ENCODE measurements at places on chromosomes 6 and 20.

GRCh38 chr6:143205991-143206390, 145.3 kb downstream of the AIG1 start:
- no peak for DNase-seq

DNA sequence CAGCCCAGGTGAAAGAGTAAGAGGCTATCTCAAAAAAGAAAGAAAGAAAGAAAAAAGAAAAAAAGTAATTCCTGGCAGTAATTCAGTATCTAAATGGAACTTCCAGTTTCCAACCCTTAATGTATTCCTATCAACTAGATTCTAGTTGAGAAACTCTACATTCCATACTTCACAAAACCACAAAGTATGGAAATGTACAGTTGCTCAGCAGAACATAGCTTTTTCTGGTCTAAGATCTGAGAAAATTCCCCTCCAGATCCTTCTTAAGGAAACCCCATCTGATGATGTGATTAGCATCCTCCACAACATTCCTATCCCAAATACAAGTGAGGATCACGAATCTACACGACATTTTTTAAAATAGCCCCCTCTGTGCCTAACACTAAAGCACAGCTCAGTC, 3.6 kb downstream of the ARMH2 start:
- no peak for DNase-seq

- no peak for DNase-seq
These were observed 985 bp upstream of the VNN2 start for GRCh38 chr6:132758689-132759088.

- DNase-seq: peak; percentile 3
These were observed 5.8 kb upstream of the CDC5L start for GRCh38 chr6:44381739-44382138.

- DNase-seq: no peak
These were observed 57.1 kb downstream of the OGFRL1 start for GRCh38 chr6:71345476-71346333.

DNA sequence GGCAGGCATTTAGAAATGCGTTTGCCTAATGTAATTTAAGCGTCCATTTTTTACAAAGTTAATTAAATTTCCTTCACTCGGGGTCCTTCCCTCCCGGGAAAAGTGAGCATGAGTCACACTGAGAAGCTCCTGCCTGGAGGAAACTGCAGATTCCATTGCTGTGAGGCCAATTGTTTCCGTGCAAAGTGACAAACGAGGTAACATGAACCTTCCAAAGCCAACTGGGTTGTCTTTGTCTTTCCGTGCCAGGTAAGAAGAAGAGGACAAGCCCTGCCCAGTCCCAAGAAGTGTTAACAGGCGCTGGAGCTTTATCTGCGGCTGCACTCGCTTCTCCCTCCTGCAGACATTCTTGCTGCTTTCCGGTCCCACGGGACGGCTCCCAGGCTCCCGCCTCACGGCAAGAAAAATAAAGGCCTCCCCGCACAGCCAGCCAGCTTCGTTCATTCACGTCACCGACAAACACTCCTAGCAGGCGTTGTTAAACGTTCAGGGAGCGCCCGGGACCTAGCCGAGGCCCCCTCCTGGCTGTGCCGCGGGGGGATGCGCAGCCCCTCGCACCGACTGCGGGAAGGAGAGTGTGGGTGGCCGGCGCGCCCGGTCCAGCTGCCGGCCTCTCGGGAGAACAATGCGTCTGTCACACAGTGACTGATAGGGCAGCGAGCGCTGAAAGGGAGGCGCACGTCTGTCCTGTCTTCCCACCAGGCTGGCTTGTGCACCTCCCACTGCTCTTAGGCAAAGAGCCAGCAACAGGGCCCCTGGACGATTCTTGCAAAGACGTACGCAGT, 61.5 kb upstream of the HDDC2 start:
- DNase-seq: no peak

All from CD4-positive, alpha-beta T cell treated with Interleukin-12 subunit alpha and Interleukin-12 subunit beta, for 1 hour (primary cell).